Endothelial cell (in vitro differentiated cells): ENCODE measurements at places on chromosomes 7 and 10.

GRCh38 chr7:97117035-97117371 lies 495 bp upstream of the SDHAF3 start:
- DNase-seq: no peak

- no peak for DNase-seq
Observed at GRCh38 chr7:20223356-20223755, 6.2 kb upstream of the MACC1 start.

- no peak for DNase-seq
Observed at GRCh38 chr7:128151635-128152034, 89.4 kb upstream of the LEP start.

GRCh38 chr7:110003827-110004226 lies 1087.1 kb upstream of the LRRN3 start:
- no peak for DNase-seq

GRCh38 chr7:158286210-158286609 lies 301.4 kb downstream of the PTPRN2 start:
- DNase-seq: no peak

- no peak for DNase-seq
Observed at GRCh38 chr7:38561166-38561565, 70.0 kb downstream of the AMPH start.

GRCh38 chr7:76282344-76283253 lies 19.9 kb upstream of the HSPB1 start:
- peak; percentile 55 for DNase-seq

GRCh38 chr7:13633857-13634256 lies 355.6 kb downstream of the ETV1 start:
- no peak for DNase-seq

DNA sequence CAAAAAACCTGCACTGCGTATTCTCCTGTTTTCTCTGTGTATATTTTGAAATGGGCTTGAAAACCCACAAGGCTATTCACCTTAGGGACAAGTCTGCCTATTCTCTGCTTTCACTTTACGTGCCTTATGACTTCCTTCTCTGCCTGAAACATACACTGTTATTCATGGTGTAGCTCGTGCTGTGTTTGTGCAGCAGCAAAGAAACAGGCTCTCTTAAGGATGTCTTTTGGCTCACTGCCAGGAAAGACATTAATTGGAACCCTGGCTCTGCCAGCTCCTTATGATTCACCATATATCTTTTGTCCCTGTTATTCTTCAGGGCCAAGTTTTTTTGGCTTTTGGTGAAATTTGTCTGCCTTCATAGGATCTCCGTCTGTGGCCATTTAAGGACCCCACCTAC lies 92.4 kb downstream of the TMEM106B start:
- no peak for DNase-seq

- DNase-seq: no peak
Observed at GRCh38 chr10:121418126-121418777, 180.0 kb downstream of the FGFR2 start.

DNA sequence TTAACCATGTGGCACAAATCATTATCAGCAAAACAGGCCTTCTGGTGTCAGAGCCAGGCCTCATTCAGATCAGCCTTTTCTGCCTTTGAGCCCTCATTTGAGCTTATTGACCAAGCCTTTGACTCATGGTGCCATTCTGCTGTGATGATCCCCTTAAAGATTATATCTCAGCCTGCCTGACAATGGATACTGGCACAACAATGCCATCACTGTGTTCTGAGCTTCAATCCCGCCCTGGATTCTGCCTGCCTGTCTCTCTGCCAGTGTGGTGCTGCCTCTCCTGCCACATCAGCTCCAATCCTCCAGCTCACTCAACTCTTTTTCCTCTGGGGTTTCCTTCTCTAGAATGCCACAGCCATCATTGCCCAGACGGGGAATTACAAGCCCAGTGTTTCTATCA lies 52.6 kb downstream of the SRI start:
- DNase-seq: no peak

- no peak for DNase-seq
Observed at GRCh38 chr10:54666192-54666591, 134.8 kb downstream of the PCDH15 start.

DNA sequence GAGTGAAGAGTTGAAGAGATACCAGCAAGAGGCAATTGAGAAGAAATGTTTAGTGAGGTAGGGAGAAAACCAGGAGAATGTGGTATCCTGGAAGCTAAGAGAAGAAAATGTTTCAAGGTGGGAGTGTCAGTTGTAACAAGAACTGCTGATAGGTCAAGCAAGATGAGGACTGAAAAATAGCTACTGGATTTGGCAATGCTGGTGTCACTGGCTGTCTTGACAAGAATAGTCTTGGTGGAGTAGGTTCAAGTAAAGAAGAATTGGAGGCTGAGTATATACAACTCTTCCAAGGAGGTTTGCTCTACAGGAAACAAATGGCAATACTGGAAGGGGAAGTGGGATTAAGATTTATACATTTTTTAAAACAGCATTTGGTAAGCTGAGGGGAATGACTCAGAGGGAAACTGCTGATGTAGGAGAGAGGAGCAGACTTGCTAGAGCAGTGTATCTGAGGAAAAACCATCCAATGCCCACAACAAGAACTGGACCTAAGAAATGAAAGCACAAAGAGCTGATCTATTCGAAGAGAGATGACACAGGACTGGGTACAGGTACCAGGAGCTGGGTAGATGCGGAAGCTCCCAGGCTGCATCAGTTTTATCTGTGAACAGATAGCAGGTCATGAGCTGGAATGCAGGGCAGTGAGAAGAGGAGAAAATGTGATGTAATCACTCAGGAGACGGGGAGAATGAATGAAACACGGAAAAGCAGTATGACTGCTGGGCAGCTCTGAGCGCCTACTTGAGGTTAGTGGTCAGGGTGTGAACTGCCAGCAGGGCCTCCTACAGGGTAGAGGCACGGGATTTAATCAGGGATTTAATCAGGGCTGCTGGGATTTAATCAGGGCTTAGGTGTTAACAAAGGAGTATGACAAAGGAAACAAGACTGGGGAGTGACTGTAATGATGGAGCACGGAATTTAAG lies 34.5 kb downstream of the FAM25A start:
- no peak for DNase-seq

GRCh38 chr7:37826825-37827224 lies 21.6 kb upstream of the NME8 start:
- DNase-seq: no peak

DNA sequence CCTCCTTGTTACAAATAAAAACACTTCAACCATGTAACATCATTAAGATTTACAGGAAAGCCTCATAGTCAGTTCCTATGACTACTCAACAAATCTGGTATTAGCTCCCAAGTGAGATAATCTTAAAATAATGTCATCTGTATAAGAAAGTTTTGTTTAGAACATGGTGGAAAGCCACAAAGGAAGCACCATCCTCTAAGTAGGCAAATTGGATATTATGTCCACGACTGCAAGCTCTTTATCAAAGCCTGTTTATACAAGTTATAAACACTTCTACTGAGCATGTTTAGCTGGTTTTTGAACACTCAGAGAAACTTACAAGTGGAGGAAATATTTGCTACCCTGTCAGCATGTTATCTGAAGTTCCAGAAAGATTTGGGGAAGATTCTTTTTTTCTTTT lies 349.8 kb downstream of the ARL4A start:
- DNase-seq: no peak

GRCh38 chr7:2645274-2645868 lies 13.6 kb downstream of the TTYH3 start:
- peak; percentile 49 for DNase-seq

- no peak for DNase-seq
Observed at GRCh38 chr10:121516093-121516865, 82.0 kb downstream of the FGFR2 start.

GRCh38 chr10:79068203-79068561 lies 584 bp upstream of the ZMIZ1 start:
- peak; percentile 61 for DNase-seq

DNA sequence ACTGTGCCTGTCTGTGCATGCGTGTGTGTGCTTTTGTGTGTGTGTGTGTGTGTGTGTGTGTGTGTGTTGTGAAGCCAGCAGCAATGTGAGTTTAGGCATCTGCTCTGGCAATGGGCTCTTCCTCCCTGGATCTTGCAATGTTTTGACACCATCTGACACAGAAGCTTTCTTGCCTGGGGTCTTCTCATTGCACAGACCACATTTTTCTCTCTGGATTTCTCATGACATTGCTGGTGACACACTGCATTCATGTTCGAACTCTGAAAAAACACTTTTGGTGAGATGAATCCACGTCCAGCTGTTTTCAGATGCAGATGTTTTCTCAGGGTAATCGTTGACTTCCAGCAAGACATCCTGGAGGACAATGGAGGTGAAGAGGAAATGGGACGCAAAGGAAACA lies 63.0 kb upstream of the FZD8 start:
- no peak for DNase-seq

GRCh38 chr7:1018334-1018695 lies 26.0 kb upstream of the GPR146 start:
- DNase-seq: no peak

GRCh38 chr10:43809211-43809930 lies 160.7 kb upstream of the ZNF32 start:
- no peak for DNase-seq

- DNase-seq: peak; percentile 71
Observed at GRCh38 chr7:148699024-148699781, 500 bp downstream of the CUL1 start.

- no peak for DNase-seq
Observed at GRCh38 chr10:110002801-110003523, 4.8 kb upstream of the ADD3 start.

DNA sequence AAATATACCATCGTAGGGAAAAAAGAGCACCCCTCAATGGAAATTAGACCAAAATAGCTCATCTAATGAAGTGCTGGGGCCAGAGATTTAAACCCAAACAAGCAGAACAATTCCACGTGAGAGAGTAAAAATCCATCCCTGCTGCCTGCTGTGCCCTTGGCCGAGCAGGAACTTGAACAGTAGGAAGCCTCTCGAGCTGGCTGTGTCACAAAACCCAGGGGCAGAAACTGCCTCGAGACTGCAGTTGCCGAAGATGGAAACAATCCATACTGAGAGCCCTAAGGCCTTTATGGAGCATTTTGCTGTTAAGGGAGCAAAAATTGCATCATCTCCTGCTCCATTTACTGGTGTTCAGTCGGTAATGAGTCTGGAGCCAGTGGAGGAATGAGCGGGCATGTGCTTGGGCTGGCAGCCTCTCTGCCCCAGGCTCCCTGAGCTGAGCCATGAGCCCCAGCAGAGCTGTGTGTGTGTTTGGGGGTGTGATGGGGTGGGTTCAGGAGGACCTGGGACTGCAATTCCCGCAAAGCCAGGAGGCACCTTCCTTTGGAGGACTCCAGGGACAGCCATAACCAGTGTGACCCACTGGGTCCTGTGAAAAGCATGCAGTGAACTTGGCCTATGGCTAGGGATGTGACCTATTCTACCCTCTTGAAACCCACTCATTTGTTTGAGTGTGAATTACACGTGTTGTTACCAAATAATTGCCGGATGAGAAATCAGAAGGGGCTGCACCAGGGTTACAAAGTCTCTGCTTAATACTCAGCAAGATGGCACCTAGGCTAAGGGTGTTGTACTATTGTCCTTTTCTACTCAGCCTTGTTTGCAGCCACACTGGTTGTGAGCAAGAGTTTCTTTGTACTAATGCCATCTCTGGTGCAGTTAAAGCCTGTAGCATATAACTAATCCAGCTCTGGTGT lies 58.3 kb downstream of the CDHR3 start:
- no peak for DNase-seq
